ENCODE measurements at places on chromosomes 7 and 10.
A peak's percentile ranks its signal among the peaks of the same experiment; 100 is the strongest.

- peak; percentile 70 for DNase-seq
These were observed at the start of gene GOLGA7B for GRCh38 chr10:97849687-97850402. TSS of gene GOLGA7B (plus strand) at chr10:97849843. CDS start at chr10:97850304, 461 bp downstream.

GRCh38 chr7:52209614-52210013 lies 825.8 kb upstream of the POM121L12 start:
- no peak for DNase-seq

DNA sequence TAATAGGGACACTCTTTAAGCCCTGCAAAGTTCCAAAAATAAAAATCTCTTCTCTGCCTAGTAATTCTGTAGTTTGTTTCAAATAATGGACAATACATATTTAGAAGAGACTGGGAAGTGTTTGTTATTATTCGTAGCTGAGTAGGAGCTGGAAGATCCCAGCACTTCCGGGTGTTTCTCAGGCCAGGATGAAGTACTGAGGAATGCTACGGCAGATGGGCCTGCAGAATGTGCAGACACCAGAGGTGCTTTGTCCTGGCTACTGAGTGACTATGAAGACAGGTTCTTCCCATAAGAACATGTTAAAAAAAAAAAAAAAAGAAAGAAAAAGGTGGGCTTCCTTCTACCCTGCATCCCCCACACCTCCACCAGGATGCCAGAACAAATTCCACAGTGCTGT lies 36.1 kb downstream of the ETV1 start:
- no peak for DNase-seq

DNA sequence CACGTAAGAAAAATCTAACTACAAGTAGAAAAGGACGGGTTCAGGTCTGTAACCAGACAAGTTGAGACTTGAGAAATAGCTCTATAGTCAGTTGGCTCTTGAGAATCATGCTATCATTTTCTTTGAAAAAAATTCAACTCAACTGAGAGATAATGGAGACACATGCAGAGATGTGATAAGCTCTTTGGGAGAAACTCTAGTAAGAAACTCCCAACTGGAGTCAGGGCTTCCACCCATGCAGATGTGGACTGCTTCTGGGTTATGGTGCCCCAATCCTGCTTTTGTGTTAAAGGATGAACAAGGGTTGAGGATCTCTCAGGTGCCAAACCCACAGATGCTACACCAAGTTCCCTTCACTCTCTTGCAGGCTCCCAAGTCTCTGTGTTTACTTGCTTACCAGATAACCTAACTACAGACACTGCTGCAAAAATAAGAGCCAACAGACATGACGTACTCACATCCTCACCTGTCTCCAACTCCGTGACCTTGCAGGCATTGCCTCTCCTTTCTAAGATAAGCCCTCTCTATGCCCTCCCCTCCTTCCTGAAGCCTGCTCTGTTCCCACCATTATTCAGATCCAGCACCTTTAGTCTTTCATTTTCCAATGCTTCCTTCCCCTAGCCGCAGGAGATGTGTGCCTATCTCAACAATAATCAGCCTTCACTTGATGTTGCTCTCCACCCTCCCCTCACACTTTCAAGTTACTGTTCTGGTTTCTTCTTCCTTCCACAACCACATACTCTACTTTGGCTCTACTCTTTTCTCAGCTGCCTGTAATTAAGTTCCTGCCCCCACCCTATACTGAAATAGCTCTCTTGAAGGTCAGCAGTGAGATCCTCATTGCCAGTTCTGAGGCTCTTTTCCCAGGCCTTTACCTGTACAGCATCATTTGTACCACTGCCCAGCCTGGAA lies 130.0 kb downstream of the ICA1 start:
- no peak for DNase-seq

DNA sequence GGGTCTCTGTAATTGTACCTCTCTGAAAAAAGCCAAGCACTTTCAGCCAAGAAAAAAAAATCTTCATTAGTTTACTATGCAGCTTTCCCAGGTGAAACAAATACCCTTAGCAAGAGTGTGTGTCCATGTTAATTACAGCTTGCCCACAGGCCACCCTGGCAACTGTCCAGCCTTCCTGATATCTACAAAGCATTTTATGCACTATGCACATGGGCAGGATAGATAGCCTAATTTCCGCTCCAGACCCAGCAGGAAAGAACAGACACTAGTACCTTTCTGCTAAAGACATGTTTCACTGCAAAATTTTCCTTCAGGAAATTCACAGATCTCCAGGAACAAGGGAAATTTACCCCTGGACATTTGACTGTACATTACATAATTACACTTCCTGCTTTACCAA lies 24.4 kb downstream of the CACNA2D1 start:
- no peak for DNase-seq
